Midbrain (tissue), 1 donor: ENCODE measurements at places on chromosomes 4 and X.

DNA sequence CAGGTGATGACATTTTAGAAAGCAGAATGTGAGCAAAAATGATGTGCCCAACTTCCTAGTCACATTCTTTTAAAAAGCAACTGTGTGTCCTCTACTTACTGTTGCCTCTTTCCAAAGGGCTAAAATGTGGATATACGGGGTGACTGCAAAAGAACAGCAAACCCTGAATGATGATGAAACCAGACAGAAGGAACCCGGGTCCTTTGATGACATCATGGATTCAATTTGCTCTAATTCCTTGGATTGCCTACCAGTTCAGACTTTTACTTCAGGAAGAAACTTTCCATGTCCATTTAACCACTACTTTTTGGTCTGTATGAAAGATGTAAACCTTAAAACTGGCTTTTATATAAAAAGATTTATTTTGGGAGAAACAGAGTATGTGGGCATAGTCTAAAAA, 190.9 kb upstream of the MAB21L2 start:
- DNase-seq: no peak

DNA sequence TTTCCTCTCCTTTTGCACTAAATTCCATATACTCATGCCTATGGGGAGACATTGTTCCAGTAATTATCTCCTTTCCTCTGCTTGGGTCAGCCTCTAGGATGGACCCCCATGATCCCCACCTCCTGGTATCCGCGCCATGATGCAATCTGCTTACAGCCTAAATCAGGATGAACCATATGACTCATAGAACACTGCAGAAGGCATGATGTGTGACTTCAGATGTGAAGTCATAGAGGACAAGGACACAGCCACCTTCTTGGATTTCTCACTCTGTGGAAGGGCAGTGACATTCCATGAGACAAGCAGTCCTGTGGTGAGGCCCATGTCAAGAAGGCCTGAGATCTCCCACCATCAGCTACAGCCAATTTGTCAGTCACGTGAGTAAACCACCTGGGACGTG, 9.0 kb upstream of the TMEM144 start:
- DNase-seq: no peak

DNA sequence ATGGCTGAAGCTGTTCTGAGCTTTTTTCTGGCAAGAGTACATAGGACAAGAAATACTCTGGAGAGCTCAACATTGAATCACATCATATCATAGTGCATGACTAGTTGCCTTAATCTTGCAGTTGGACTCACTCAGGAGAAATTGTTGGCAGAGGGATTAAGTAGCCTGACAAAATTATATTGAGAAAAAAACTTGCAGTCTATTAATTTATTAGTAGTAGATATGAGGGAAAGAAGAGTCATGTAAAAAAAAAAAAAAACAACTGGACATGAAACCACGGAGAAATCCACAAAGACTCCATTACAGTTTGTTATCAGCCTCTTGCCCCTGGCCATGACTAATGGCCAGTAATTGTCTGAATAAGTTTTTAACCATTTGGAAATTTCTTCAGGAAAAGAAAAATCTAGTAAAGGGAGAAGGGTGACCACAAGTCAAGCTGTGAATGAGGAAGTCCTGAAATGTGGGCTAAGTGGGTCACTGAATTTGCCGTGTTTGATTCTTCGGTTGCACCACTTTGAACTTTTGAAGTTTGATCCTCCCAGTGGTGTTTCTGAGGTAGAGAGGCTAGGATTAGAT, 45.6 kb downstream of the FHL1 start:
- no peak for DNase-seq

GRCh38 chrX:84189125-84189524, 1.1 kb upstream of the RPS6KA6 start:
- no peak for DNase-seq

DNA sequence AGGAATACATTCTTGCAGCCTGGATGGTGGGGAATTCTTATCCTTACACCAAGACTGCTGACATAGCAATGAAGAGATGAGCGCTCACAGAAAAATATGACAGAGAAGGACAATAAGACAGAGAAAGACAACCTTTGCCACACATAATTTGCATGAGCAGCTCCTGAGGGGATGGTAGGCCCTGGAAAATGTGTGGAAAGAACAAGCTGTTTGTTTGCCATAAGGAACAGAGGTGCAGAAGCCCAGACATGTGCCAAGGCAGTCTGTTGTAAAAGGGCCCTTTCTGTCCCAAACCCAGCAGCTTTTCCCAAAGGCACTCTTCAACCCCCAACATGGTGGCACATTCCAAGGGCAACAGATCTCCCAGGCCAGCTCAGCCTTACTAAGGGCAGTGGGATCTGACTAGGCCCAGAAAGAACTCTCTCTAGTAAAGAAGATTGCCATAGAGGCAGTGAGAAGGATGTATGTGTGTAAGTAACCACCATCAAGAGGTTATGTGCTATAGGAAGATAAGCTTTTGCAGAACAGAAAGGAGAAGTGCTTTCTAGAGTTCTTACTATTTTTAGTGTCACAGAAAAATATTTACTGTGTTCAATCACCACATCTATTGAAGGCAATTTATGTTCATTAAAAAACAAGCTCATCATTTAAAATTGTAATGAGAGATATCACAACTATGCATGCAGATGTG, 287.0 kb upstream of the RASGEF1B start:
- DNase-seq: no peak

DNA sequence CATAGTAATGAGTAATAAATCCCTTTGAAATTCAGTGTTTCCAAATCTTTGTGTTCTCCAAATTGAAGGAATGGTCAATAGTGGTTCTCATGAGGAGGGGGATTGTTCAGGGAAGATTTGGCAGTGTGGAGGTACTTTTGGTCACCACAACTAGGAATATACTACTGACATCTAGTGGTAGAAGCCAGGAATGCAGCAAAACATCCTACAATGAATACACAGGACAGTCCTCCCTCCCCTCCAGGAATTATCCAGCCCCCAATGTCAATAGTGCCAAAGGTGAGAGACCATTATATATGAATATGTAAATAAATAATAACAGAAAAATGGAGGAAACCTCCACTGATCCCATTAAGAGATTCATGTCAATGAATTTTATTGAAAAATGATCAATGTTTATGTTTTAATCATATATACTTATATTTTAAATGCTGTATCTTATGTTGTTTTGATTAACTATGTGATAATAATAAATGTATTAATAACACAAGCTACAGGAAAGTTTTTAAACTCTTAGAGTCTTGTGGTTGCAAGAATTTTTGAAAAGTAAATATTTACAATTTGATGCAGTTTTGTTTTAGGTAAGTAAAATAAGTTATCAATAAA, 14.4 kb upstream of the FAM9A start:
- DNase-seq: peak; percentile 37

DNA sequence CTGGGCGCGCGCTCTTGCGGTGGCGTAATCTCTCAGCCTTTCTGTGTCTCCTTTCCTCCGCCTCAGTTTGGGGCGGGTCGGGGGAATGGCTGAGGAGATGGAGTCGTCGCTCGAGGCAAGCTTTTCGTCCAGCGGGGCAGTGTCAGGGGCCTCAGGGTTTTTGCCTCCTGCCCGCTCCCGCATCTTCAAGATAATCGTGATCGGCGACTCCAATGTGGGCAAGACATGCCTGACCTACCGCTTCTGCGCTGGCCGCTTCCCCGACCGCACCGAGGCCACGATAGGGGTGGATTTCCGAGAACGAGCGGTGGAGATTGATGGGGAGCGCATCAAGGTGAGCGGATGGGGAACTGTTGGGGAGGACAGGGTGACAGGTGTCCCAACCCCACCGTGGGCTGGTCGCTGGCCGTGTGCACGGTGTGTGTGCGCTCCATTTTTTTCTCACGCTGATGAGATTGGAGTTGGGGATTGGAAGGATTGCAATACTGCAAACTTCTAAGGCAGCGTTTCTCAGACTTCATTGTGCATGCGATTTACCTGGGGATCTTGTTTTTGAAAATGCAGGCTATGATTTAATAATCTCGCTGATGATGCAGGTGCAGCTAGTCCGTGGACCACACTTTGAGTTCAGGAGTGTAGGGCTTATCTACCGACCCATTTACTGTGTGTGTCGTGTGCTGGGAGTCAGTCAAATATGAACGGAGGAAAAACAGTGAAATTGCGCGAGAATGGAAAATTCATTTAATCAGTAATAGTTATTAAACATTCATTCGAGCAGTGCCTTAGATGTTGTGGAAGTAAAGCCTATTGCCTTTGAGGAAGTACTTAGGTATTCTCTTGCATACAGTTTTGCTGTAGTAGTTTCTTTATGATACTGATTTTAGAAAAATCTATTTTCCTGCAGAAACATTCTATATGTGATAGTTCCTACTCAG, at the start of gene RAB33B:
Gene RAB33B, plus strand, starts transcription at position 11 of the 935 bp plus-strand sequence. Its CDS starts 75 bp downstream, at position 86.
- no peak for DNase-seq

- DNase-seq: no peak
Measured at GRCh38 chr4:121873604-121874003, 3.3 kb upstream of the BBS7 start.

DNA sequence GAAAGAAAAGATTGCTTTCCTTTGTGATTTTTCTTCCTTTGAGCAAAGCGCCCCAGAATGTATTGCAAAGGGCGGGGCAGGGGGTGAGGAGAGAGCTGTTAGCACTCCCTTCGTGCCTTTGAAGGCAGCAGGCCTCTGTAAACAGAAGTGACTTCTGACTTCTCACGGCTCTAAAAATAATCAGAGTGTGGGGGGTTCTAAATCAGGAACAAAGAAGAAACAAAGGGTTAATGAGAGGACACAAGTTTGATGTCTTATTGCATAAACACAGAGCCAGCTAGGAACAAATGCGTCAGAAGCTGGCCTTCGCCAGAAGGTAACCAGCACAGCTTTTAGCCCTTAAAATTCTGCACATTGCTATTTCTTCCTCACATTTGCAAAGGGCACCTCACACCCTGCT, 626.2 kb downstream of the MID1IP1 start:
- no peak for DNase-seq

DNA sequence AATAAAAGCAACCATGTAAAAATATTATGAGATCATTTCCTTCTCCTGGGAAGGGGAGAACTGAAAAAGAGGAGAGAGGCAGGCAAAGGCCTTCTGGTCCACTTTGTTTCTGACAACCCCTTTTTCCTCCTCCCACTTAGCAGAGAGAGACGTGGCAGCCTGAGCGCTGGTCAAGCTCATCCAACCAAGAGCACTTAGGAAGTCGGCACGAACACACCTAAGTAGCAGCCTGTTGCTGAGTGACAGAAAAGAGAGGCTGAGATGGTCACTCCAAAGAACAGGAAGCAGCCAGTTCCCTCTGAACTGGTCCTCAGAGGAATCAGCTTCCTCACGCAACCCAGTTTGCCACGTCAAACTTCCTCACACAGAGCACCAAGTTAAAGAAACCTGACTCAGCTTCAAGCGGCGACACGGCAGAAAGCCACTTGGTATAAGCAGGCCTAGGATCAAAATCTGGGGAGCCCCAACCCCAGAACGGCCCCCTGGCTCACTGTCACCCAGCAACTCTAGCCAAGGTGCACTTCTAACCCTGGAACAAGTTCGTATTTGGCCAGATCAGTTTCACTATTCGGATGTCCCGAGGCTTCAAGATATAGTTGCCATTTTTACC, 861 bp downstream of the SEC24D start:
- peak; percentile 48 for DNase-seq

- peak; percentile 45 for DNase-seq
Measured at GRCh38 chr4:6724421-6725111, 8.6 kb downstream of the BLOC1S4 start.

GRCh38 chr4:98242063-98242462, 19.1 kb upstream of the RAP1GDS1 start:
- DNase-seq: no peak

- no peak for DNase-seq
Measured at GRCh38 chrX:54721424-54721823, 76.6 kb downstream of the ITIH6 start.

DNA sequence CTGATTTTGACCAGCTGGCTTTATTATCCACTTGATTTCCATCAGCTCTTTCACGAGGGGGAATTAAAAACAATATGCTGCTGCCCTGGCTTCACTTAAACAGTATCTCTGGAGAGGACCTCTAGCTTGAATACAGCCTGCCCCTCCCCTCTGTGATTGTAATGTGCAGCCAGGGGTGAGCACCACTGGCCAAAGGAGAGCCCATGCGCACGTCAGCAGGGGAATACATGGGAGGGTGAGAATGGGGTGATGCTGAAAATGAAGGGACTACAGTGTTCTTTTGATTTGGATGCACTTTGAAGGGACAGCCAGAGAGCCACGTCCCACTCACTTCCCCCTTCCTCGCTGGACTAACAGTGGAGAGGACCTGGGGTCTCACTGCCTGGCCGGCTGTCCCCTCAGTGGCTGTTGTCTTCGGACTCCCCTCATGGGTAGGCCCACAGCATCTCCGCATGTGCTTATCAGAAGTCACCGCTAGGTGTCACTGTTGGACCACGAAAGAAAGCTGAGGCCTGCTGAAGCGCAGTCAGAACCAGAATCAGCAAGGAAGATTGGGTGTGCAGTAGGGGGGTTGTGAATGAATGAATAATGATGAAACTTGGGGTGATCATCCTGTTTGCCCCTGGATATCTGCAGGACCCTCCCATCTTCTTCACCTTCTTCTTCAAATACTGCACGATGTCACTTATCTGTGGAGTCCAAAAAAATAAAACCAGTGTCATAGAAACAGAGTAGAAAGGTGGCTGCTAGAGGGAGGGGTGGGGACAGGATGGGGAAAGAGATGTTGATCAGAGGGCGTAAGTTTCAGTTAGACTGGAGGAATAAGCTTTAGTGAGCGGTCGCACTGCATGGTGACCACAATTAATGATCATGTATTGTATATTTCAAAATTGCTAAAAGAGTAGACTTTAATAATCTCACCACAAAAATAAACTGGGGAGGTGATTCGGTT, 32.8 kb downstream of the CLCN4 start:
- peak; percentile 88 for DNase-seq

DNA sequence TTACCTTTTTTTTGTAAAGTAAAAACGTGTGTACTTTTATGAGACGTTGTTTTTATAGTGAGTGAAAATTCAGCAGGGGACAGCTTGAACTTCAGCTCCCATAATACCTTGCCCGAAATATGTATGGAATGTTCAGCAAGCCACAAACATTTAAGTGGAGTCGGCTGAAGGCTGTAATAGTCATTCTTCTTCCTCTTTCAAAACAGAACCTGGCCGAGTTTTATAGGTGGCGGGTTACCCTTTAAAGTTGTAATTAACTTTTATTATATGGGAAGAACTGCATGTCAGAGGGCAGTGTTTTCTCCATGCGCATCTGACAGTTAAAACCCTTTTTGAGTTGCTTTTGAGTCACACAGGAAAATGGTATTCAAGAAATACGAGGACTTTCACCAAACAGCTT, 50.7 kb downstream of the CLDN34 start:
- DNase-seq: no peak

GRCh38 chr4:44228326-44228725, 220.3 kb downstream of the KCTD8 start:
- no peak for DNase-seq

- no peak for DNase-seq
Measured at GRCh38 chr4:48271626-48272025, 2.0 kb upstream of the TEC start.
